ENCODE measurements at places on chromosomes 7 and 10.

DNA sequence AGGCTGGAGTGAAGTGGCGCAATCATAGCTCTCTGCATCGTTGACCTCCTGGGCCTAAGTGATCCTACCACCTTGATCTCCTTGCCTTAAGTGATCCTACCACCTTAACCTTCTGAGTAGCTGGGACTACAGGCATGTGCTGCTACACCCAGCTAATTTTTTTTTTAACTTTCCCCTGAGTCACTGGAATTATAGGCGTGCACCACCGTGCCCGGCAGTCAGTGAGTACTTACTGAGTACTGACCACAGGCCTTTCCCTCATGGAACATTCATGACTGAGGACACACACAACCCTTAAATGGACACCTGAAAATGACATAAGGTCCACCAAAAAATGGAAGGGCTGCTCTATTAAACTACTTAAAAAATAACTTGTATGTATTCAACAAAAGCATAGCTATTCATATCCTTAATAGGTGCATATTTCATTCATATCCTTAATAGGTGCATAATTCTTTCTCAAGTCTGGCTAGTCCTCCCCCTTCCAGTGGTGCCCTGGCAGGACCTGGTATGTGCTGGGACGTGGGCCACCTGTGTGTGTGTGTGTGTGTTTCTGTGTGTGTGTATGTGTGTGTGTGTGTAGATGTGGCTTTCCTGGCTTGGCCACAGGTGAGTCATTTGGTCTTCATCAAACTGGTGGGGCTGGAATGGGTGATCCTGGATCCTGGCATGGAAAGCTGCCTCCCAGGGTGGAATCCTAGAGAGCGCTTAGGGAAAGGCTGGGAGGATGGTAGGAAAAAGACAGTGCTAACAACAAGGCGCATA is 3.5 kb downstream of the FAM180A start:
- H3K4me3 ChIP-seq: no peak overlapping the region
- no peaks in the 10 kb centered on the region for H3K36me3 ChIP-seq
- no peak for DNase-seq
- no peaks in the 10 kb centered on the region for H3K4me1 ChIP-seq
- H3K27me3 ChIP-seq: no peaks in the 10 kb centered on the region

- no peak for DNase-seq
- H3K36me3 ChIP-seq: no peaks in the 10 kb centered on the region
- H3K4me3 ChIP-seq: no peak overlapping the region
- no peaks in the 10 kb centered on the region for H3K27me3 ChIP-seq
Observed at GRCh38 chr10:24039897-24040296, 169.0 kb upstream of the KIAA1217 start.

GRCh38 chr7:156858523-156858922 is 34.5 kb downstream of the LMBR1 start:
- no peaks in the 10 kb centered on the region for H3K27me3 ChIP-seq
- H3K27ac ChIP-seq: no peak overlapping the region
- no peak for DNase-seq
- peaks cover 3% of the 10 kb centered on the region for H3K36me3 ChIP-seq
- H3K4me3 ChIP-seq: no peak overlapping the region

- no peak for DNase-seq
- H3K27ac ChIP-seq: peak overlapping the region; percentile 96
- no peak overlapping the region for H3K4me3 ChIP-seq
- no peaks in the 10 kb centered on the region for H3K36me3 ChIP-seq
Observed at GRCh38 chr10:32148864-32149251, 92.6 kb upstream of the KIF5B start.

DNA sequence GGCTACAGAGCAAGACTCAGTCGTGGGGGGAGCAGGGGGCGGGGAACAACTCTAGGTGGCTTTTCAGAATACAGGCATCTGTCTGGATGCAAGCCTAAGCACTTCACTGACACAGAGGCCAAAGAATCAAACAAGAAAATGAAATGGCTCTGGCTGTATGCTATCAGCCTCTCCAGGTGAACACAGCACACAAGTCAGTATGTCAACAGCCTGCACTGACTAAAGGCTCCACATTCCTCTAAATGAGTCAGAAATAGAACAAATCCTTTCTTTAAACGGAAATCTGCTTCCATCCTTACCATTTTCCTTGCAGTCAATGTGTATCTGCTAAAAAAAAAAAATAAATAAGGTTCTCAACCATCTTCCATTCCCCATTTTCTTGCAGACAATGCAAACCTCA is 88.3 kb downstream of the ARMH3 start:
- no peak for DNase-seq
- H3K4me3 ChIP-seq: no peak overlapping the region
- no peak overlapping the region for H3K27ac ChIP-seq
- no peaks in the 10 kb centered on the region for H3K27me3 ChIP-seq

DNA sequence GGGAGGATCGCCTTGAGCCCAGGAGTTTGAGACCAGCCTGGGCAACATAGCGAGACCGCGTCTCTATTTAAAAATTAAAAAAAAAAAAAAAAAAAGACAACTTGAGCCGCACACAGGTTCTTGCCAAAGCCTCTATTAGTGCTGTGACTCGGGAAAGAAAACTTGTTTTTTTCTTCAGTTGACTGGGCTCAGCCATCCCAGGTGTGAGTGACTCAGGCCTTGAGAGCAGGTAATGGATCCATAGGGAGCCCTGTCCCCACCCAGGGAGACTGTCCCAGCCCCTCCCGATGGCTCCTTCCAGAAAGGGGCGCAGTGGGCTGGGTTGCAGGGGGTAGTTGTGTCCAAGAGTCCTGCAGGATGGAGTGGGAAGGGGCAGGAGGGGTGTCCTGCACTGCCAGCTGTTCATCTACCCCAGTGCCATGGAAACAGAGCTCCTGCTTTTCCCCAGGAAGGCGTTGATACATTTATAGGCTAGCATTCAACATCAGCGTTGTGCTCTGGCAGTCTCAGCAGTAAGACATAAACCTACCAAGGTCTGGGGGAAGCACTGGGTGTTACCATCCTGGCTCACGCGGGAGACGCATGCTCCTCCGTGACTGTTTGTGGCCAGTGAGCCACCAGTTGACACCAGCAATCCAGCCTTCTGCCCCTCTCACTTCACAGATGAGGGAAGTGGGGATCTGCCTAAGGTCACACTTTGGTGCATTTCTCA is 126.6 kb downstream of the CUX1 start:
- peaks cover 2% of the 10 kb centered on the region for H3K4me1 ChIP-seq
- H3K27ac ChIP-seq: no peak overlapping the region
- H3K36me3 ChIP-seq: no peaks in the 10 kb centered on the region
- no peak overlapping the region for H3K4me3 ChIP-seq
- DNase-seq: peak; percentile 25
- no peaks in the 10 kb centered on the region for H3K27me3 ChIP-seq

- no peaks in the 10 kb centered on the region for H3K36me3 ChIP-seq
- H3K4me3 ChIP-seq: no peak overlapping the region
- no peak for DNase-seq
- no peak overlapping the region for H3K27ac ChIP-seq
Observed at GRCh38 chr7:2911466-2911865, 67.4 kb upstream of the GNA12 start.

DNA sequence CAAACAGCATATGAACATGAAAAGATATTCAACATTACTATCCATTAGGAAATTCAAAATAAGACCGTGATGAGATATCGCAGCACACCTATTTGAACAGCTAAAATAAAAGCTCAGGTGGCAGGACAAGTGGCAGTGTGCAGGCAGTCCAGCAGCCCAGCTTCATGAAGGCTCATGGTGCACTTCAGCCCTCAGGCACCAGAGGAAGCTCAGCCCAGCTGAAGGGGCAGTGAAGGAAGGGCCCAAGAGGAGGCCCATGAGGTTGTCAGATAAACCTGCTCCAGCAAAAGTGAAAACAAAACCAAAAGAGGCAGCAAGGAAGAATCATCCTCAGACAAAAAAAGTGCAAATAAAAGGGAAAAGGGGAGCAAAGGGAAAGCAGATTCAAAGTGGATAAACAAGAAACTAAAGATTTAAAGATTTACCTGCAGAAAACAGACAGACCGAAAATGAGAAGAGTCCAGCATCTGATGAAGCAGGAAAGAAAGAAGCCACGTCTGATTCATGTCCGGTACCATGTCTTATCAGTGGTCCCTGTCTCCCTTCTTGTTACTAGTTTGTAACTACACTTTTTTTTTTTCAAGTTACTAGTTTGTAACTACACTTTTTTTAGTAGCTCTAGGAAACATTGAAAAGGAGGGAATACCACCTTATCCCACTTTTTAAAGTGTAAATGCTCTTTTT is 15.0 kb upstream of the FAM24B start:
- no peaks in the 10 kb centered on the region for H3K27me3 ChIP-seq
- no peaks in the 10 kb centered on the region for H3K4me1 ChIP-seq
- no peak overlapping the region for H3K27ac ChIP-seq
- no peak for DNase-seq

DNA sequence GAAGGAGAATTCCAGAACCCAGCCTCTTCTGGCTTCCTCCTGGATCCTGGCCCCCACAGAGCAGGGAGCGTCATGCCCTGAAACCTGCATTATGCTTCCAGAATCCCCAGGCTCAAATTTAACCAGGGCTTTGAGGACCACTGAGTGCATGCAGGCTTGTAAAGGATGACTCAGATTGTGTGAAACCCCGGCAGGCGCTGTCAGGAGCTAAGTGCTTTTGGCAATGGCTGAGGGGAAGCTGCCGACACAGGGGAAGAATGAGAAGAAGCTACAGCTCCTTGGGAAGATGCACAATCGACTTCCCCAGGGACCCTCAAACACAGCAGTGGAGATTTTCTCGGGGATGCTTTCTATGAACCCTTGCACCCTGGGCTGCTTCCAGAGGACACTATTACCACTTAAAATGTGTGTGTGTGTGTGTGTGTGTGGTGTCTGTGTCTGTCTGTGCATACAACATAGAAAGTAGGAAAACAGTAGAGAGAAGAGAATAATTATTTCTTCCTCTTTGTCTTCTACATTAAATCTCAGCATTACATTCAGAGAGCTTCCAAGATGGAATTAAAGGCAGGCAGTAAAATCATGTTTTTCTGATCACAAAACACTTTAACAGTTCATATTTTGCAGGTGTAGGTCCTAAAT is 183.5 kb upstream of the INHBA start:
- H3K27me3 ChIP-seq: no peaks in the 10 kb centered on the region
- no peaks in the 10 kb centered on the region for H3K36me3 ChIP-seq
- H3K4me3 ChIP-seq: no peak overlapping the region
- no peak for DNase-seq
